ENCODE measurements at places on chromosomes 11 and 22.

- DNase-seq: no peak
Observed at GRCh38 chr11:76071090-76071489, 135.2 kb downstream of the WNT11 start.

- DNase-seq: no peak
Observed at GRCh38 chr11:72524711-72525110, 90.4 kb upstream of the CLPB start.

DNA sequence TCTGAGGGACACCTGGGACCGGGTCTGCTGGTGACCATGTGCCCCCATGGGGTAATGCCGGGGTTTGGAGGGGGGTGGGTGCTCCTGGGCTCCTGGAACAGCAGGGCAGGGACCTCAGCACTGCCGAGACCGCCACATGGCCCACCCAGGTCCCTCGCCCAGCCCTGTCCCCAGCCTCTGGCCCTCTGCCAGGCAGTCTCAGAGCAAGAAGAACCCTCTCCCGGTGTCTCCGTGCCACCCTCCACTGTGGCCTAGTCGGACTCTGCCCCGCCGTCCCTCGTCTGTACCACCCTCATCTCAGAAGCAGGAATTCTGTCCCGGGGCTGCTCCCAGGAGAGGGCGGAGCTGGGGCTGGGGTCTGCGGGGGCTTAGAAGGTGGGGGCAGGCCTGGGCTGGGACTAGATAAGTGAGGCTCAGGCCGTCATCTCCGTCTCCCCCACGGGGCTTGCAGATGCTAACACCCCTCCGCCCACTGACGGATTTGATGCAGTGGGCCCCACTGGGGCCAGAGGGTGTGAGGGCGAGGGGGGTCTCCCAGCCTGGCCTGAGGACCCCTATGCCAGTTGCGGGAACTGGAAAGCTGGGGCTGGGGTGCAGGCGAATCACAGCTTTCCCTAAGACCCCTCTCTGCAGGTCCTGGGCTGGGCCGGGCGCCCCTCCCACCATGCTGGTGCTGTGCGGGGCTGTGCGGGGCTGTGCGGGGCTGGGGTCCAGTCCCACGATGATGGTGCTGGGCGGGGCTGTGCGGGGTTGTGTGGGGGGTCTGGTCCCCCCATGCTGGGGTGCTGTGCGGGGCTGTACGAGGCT is 1.1 kb downstream of the MUC5AC start:
- no peak for DNase-seq

DNA sequence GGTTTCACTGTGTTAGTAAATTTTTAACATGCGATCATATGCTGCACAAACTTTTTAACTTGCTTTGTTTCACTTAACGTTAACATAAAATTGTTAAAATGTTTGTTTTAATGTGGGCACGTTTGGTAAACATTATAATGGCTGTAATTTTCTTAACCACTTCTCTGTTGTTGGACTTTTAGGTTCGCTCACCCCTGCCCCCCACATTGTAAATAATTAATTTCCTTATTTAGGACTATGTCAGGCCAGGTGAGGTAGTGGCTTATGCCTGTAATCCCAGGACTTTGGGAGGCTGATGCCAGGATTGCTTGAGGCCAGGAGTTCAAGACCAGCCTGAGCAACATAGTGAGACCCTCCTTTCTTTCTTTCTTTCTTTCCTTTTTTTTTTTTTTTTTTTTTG is 6.7 kb upstream of the DIXDC1 start:
- no peak for DNase-seq

DNA sequence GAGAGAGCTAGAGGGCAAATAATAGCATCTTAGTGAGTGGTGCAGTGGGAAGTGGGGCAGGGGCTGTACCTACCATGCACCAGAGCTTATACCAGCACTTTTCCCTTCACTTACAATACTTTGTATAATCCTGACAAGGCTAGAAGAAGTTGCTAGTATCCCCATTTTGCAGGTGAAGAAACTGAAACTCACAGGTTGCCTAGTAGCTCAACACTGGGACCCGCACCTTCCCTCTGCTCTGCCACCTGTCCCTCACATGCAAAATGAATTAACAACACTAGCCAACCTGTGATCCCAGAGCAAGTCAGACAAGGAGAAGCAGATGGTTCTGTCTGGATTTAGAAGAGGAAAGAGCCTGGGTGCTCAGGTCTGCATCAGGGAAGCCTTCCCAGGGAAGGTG is 510.4 kb downstream of the BUD13 start:
- no peak for DNase-seq

- peak; percentile 41 for DNase-seq
Observed at GRCh38 chr11:69696749-69697468, 6.9 kb downstream of the FGF19 start.

- DNase-seq: peak; percentile 47
Observed at GRCh38 chr11:66491315-66491935, 11.2 kb downstream of the DPP3 start.

Data from nephron progenitor cell (in vitro differentiated cells).